ENCODE measurements at places on chromosomes 5 and 9.

- DNase-seq, result peak; percentile 58
Observed at GRCh38 chr5:19855031-19855430, 133.0 kb downstream of the CDH18 start.

DNA sequence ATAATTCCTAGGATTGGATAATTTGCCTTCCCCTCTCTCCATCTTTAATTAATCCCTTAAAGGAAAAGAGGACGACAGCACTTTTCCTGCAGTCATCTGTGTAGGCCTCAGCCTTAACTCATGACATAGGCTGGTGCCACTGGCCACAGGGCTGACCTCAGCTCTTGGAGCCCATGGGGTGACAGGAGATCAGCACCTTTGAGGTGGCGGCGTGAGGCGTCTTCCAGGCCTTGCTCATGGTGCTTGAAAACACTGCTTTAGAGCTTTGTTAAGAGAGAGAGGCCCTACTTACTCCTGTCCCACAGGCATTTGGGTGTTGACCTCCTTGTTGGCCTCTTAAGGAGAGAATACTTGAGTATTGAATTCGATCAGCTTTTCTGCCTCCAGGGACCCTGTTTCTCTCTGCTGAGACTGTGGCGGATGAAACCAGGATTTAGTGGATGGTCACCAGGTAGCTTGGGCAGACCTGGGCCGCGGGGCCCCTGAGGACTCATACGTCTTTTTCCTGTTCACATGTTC, 23.4 kb downstream of the TENT4A start:
- no peak for DNase-seq

DNA sequence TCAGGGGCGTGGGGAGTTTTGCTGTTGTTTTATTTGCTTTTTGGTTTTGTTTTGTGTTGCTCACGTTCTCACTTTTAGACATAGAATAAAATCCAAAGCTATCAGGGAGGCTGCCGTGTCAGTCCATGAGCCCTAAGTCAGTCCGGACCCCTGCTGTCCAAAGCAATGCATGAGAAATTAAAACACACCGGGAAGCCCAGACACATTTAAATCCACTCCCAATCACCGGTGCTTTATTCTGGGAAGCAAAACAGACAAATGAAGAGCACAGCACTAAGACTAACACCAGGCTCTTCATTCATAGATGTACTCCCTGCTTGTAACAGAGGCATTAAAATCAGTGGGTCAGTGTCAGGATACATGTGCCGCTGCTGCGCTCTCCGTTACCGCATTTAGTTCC, 180.9 kb downstream of the IRX2 start:
- no peak for DNase-seq

DNA sequence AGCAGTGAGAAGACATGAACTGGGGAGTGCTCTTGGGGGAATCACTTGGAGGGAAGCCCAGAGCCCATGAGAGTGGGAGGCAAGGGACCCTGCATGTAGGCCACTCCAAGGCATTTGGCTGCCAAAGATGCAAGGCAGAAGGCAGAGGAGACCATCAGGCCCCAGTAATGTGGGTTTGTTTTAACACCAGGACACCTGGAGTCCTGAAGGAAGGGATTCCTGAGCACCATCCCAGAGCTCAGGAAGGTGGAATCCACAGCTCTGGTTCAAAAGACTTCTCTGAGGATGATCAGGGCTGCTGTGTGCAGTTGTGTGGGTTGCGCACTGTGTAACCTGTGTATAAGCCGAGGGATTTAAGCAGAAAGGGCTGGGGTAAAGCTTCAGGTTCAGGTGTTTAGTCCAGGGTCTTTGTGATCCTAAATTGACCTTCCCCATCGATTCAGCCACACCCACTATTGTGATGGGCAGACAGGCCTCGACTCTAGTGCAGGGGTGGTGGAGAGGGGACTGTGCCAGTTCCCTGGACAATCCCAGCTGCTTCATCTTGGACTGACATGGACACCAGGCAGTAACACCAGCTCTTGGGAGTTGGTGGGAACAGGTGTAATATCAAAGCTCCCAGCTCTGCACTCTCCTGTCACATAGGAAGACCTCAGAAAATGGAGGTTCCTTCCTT, 11.0 kb downstream of the B4GALT7 start:
- DNase-seq, result no peak

- no peak for DNase-seq
Observed at GRCh38 chr5:163424836-163425235, 12.6 kb upstream of the CCNG1 start.

DNA sequence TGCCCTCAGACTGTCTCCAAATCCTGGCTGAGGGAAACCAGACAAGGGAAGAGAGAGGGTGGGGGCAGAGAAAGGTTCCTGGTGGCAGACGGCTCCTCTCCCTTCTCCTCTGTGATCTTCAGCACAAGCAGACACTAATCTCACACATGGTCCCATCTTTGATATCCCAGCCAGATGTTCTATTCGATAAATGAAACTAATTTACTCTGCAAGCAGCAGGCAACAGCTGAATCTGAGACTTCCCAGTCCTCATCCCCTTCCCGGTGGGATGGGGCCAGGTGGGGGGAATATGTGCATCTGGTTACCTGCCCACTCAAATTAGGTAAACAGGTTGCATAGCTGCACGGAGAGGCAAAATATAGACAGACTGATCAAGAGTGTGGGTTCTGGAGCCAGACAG, 208.9 kb upstream of the PANK3 start:
- DNase-seq, result no peak

- DNase-seq, result no peak
Observed at GRCh38 chr9:33416996-33417395, 14.6 kb upstream of the AQP7 start.

GRCh38 chr9:95017661-95018060, 291.2 kb downstream of the AOPEP start:
- no peak for DNase-seq

- DNase-seq, result no peak
Observed at GRCh38 chr9:20929276-20929675, 102.2 kb downstream of the HACD4 start.

- no peak for DNase-seq
Observed at GRCh38 chr9:75657015-75657414, 233.5 kb upstream of the PCSK5 start.

GRCh38 chr9:115847216-115847615, 306.4 kb upstream of the PAPPA start:
- no peak for DNase-seq

DNA sequence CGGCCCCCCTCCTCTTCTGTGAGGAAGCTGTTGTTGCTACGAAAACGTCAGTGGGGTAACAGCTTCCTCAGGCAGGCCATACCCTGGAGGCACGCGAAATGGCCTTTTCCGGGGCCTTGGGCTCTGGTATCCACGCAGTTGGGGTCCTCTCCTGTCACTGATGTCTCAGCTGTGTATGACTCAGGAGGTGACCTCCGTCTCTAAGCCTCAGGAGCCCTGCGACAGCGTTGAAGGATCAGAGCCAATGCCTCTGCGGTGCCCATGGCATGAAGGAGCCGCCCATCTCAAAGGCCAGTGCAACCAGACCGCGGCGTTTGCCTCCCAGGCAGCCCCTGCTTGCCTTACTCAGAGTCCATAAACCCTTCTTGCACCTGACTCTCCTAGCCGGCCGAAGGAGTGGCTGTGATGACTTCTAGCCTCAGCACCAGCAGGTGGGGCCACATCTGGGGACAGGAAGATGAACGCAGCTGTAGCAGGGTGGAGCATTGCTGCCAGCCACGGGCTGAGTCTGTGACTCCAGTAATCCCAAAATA, 1.0 kb upstream of the MXD3 start:
- DNase-seq, result peak; percentile 54

- DNase-seq, result no peak
Observed at GRCh38 chr5:77985247-77985646, 209.1 kb upstream of the TBCA start.

GRCh38 chr9:99130069-99130468, 25.2 kb downstream of the TGFBR1 start:
- DNase-seq, result no peak

- DNase-seq, result no peak
Observed at GRCh38 chr5:40754381-40755092, 1.2 kb downstream of the TTC33 start.

DNA sequence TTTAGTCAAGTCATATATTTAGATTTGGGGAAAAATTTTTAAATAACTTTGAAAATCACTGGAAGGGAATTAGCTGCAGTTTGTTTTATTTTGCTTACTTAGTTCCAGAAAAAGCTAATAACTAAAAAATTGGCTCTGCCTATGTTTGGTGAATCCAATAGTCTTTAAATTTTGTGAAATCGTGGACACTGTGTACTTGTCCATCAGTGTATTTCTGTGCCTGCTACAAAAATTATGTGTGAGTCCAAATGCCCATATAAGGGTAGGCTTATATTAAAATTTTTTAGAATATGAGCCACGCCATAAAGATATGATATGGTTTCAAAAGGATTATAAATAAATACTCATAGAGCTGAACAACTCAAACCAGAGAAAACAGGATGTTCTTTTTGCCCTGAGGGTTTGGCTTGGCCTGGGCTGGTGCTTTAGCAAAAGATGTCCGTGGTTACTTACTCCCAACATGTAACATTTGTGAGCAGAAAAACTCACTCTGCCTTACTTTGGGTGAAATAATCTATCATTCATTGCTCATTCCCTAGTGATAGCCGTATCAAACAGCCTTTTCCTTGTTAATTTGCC, 133.2 kb upstream of the PRLR start:
- DNase-seq, result no peak

DNA sequence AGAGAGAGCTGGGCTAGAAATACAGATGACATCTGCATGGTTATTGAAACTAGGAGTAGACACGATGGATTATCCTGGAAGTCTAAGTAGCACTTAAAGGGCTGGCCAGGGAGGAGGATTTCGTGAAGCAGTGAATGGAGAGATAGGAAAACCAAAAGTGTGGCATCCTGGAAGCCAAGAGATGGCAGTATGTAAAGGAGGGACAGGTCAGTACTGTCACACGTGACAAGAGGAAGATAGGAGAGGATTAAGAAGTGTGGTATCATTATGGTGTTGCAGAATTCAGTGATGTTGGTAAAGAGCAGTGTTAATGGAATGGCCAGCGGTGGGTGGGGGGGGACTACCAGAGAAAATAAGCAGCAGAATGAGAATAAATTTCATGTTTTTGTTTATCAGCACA, 11.7 kb downstream of the RAD23B start:
- no peak for DNase-seq

GRCh38 chr9:20407013-20407412, 215.3 kb downstream of the MLLT3 start:
- DNase-seq, result no peak

- no peak for DNase-seq
Observed at GRCh38 chr9:80866121-80866520, 823.2 kb downstream of the TLE1 start.

DNA sequence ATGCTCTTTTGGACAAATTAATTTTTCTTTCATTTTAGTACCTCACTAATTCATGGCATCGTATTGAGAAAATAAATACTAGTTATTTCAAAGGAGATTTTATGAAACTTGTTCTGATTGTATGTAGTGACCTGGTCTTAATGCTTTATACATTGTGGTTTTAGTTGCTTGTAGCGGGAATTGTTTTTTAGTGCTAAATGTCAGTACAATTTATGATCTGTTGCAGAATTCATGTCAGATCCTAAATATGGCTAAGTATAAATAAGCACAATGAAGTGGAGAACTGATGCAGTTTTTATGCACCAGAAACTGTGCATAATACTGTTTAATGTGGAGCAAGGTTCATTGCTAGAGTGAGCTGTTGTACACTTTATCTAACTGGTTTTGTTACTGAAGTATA, 308.8 kb downstream of the PJA2 start:
- no peak for DNase-seq

DNA sequence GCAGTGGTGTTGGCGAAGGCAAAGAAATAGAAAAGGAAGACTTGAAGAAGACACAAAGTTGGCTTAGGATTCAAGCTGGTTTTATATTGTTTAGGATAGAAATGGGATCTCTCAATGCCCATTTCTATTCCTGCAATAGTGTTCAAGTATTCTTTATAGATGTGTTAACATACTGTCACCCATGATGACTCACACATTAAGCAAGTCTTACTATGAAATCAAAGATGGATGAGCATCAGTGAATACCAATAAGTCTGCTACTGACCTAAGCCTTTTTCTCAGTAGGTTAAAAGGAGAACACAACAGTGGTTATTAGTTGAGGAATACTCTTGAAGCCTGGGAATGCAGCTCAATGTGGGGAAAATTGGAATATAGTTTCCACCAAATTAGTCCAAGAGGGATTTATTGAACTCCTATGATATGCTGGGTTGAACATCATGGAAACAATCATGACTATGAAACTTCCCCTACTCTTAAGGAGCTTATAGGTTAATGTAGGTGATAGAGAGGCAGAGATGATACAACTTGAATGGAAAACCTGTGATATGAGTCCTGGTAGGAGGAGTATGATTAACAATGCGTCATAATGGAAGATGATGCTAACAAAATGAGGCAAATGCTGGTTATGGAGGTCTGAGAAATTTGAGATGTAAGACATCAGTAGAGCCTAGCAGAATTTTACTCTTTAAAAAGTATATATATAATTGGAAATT, 417.1 kb upstream of the DAP start:
- no peak for DNase-seq

- no peak for DNase-seq
Observed at GRCh38 chr5:88734191-88734640, 148.8 kb downstream of the MEF2C start.

- DNase-seq, result no peak
Observed at GRCh38 chr9:111320631-111321030, 9.4 kb downstream of the OR2K2 start.

GRCh38 chr5:522899-523440, 1.3 kb downstream of the SLC9A3 start:
- peak; percentile 92 for DNase-seq

DNA sequence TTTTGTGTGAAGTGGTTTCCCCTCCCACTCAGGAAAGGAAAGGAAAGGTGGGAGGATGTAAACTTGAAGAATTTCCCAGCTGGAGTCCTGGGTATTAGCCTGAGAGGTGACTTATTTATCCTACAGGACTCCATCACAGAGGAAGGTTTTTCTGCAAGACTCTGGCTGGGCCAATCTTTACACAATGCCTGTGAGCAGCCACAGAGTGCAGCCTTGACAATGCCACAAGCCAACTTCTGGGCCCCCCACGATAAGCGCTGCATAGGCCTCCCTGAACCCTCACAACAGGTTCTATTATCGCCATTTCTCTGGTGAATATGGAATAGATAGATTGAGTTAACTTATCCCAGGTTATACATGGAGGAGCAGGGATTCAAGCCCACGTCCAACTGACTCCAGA, 12.4 kb downstream of the TTC39B start:
- DNase-seq, result peak; percentile 16

DNA sequence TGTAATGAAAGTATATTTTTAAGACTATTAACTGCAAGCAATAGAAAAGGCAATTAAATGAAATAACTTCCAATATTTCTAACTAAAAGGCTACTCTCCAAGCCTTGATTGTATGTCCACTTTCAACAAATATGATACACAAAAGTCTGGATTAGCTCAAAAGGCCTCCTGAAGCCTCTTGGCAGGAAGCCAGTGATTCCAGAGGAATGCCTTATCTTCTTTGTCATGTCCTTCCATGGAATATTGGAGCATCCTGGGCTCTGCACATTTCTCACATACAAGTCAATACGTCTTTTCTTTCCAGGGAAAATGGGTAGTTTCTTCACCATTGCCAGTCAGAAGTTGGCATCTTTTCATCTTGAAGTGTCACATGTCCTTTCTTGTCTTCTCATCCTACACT, 357.8 kb downstream of the KDM4C start:
- DNase-seq, result no peak
